ENCODE measurements at places on chromosomes 7 and 10. TPM values are rescaled to one million over a fixed set of nuclear protein-coding genes. Genes with fewer than 3 reads are reported as not detected.
A peak's percentile ranks its signal among the peaks of the same experiment; 100 is the strongest.

GRCh38 chr7:75055830-75056772 is 17.5 kb downstream of the RCC1L start:
- DNase-seq, result no peak

GRCh38 chr7:15816835-15817426 is 130.4 kb upstream of the MEOX2 start:
- DNase-seq, result no peak

GRCh38 chr7:108794466-108794865 is 224.8 kb downstream of the DNAJB9 start:
- no peak for DNase-seq

- no peak for DNase-seq
Measured at GRCh38 chr7:102432442-102433218, 745 bp upstream of the ORAI2 start.

- DNase-seq, result no peak
Measured at GRCh38 chr7:4838626-4839334, 23.1 kb downstream of the PAPOLB start.

DNA sequence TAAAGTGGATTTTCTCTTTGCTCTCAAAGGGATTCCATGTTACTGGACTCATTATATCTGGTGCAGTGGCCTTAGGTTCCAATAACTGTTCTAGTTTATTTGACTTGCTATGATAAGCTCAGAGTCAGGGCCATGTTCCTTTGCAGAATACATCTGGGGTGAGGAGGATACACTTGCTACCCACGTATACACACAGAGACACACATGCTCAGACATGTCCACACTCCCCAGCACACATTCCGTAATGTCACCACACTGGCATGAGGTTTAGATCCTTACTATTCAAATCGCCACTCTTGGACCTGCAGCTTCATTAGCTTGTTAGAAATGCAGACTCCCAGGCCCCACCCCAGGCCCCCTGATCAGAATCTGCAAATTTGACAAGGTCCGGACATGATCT is 195.3 kb downstream of the BMPER start:
- no peak for DNase-seq

- DNase-seq, result no peak
Measured at GRCh38 chr10:28587970-28588290, 55.0 kb downstream of the WAC start.

DNA sequence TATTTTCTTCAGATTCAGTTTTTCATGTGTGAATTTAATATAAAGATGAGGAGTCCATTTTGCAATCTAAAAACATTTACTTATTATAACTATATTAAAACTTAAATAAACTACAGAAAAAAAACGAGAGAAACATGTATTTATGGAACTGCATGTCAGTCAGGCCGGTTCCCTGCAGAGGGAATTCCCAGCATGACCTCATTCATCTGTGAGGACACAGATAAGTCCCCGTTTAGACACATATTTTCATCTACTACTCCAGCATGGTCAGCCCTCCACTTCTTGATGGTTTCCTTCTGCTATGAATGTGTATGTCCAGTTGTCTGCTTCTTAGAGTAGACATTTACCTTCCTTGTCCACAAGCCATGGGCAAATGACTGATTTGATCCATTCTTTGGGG is 339.1 kb downstream of the SEMA3D start:
- DNase-seq, result no peak

GRCh38 chr10:17842641-17843040 is 33.5 kb downstream of the MRC1 start:
- no peak for DNase-seq

- DNase-seq, result no peak
Measured at GRCh38 chr10:77236700-77237099, 400.9 kb downstream of the KCNMA1 start.

- DNase-seq, result no peak
Measured at GRCh38 chr10:115093286-115093775, at the start of gene ATRNL1. TSS of gene ATRNL1 (plus strand) at chr10:115093365. CDS start at chr10:115093751, 386 bp downstream.

- no peak for DNase-seq
Measured at GRCh38 chr7:5610500-5611186, 170.8 kb downstream of the RNF216 start.

GRCh38 chr7:131897790-131898165 is 341.4 kb upstream of the PODXL start:
- DNase-seq, result no peak

- DNase-seq, result no peak
Measured at GRCh38 chr10:130666215-130666614, 530.0 kb downstream of the GLRX3 start.

- peak; percentile 8 for DNase-seq
Measured at GRCh38 chr7:14424675-14425074, 435.2 kb upstream of the ETV1 start.

DNA sequence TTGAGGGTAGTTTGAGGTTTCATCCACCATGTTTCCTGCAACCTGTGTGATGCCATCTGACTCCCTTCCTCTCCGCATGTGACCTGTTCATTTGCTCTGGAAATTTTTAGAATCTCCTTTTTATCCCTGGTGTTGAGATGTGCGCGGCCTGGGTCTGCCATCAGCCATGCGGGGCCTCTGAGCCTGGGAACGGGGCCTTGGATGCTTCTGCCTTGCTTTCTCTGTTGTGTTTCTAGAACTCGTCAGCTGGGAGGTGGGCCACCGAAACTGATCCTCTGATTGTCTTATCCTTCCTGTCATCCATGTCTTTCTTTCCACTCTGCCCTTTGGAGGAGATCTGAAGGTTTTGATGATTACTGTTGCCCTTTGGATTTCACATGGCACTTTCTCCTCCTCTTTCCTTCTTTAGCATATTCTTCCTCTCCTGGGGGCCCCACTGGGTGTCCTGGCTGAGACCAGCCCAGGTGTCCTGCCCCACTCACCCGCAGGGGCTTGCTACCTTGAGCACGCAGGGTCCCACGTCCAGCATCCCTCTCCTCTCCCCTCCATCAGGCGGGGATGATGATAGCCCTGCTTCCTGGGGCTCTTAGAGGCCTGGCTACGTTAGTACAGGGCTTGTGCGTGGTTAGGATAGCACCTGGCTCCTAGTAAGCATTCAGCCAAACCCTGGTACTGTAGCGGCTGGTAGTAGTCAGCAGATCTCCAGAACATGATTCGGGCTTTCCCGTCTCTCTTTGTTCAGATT is 29.9 kb downstream of the PPP2R2D start:
- no peak for DNase-seq

- no peak for DNase-seq
Measured at GRCh38 chr10:13271552-13272163, 28.2 kb downstream of the PHYH start.

DNA sequence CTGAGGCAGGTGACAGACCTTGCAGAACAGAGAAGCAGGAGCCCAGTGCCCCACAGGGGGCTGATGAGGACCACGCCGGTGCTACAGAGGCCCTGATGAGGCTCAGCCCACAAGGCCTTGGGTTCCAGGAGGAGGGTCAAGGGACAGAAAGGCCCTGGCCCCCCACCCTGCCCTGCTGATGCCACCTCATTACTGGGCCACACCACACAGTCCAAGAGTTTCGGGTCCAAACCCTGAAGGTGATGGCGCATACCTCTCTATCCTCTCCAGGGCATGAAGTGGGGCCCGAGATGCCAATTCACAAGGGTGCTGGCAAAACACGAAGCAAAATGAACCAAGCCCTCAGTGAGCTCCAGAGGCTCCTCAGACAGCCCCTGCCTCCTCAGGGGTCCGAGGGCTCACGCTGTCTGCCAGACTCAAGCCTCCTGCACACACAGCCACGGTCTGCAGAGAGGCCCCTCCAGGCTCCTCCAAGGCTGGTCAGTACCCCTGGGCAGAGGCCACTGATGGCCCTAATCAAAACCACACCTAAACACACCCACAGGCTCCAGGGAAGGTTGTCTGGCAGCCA is 32.3 kb downstream of the RASGEF1A start:
- no peak for DNase-seq

- DNase-seq, result no peak
Measured at GRCh38 chr10:11643039-11643438, 31.6 kb upstream of the USP6NL start.

GRCh38 chr7:157565981-157566630 is 229.3 kb downstream of the DNAJB6 start:
- DNase-seq, result no peak

DNA sequence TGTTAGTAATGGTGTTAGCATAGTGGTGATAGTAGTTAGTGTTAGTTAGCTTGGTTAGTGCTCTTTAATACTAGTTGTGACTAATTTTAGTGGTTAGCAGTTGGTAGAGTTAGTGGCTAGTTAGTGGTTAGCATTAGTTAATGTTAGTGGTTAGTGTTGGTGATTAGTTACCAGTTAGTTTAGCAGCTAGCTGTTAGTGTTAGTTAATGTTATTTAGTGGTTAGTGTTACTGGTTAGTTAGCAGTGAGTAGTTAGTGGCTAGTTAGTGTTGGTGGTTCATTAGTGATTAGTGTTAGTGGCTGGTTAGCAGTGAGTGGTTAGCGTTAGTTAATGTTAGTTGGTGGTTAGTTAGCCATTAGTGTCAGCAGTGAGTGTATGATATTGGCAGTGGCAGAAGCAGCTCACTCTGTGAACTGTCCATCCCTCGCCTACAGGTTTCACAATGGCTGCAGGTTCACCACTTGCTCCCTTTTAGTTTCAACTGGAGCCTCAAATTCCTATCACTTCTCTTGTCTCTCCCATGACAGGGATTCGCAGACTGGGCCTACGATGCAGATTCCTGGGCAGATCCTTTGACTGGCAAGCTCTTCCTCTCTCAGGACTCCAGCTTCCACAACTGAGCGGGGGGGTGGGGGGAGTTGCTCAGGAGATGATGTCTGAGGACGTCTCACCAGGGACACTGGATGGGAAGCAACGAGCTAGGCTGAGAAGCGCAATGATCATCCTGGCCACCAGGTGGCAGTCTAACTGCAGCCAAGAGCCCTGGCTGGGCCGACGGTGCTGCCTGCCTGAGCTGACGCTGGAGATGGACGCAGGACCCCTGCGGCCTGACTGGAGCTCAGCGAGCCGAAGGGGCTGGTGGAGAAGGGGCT is 19.5 kb downstream of the GHRHR start:
- peak; percentile 67 for DNase-seq

DNA sequence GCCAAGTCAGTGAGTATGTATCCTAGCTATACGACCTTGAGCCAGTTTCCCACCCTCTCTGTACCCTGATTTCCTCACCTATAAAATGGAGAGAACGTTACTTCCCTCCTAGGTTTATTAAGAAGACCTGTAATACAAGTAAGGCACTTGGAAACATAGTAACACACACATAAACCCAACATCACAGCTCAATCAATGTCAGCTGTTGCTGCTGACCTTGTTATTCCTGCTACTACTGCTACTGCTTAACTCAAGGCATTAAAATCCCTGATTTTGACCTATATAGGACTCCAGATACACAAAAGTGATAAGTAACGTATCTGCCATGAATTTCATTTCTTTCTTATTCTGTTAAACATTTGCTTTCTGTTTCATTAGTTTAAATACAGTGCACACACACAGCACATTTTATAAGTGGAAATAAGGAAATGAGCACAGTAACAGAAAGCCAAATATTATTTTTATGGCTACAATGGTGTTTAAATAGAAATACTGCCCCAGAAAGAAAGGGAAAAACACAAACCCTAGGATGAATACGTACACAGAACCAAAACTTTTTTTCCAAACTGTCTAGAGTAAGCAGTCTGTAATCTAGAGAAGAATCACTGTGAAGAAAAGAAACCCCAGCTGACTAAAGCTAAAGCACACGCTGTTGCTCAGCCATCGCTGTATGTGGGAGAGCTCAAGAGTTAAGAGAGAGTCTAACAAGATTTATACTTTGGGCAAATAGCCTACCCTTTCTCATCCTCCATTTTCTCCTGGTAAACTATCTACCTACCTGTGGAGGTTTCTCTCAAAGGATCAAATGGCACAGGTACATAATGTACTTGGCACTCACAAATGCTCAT is 19.0 kb downstream of the NAPEPLD start:
- no peak for DNase-seq

DNA sequence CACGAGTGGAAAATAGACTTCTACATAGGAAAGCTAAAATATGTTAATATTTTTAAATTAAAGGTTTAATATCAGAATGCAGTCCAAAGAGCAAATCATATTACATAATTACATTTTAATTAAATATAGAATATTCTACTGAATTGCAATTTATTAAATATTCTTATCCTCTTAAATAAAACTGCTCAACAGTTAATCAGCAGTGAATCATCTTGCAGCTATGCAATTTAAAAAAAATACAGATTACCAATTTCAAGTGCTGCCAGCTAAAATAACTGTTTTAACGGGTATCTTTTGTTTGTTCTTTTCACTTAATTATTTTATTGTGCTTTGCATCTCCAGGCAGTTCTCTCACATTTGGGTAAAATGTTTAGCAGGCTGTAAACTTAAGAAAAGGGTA is 82.2 kb downstream of the ZNRF2 start:
- DNase-seq, result no peak

DNA sequence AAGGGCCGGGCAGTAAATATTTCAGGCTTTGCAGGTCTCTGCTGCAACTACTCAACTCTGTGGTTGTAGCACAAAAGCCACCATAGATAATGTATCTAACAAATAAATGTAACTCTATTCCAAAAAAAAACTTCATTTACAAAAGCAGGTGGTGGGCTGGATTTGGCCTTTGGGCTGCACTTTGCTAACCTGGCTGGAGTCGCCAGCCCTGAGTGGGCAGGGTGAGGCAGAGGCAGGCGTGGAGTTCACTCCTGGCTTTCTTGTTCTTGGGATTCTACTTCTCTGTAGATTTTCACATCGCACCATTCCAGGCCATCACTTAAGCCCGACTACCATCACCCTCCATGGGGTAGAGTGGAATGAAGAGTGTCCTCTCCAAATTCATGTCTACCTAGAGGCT is 367.6 kb upstream of the MGMT start:
- no peak for DNase-seq

DNA sequence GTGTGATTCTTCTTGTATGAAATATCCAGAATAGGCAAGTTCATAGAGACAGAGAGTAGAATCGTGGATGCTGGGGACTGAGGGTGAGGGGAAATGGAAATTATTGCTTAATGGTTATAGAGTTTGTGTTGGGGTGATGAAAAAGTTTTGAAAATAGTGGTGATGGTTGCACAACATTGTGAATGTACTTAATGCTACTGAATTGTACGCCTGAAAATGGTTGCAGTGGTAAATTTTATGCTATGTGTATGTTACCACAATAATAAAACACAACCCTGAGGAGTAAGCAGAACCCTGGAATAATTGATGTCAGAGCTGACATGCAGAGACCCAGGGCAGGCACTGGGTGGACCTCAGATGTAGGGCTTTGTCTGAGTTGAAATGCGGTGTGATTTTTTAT is 57.6 kb downstream of the TACR2 start:
- DNase-seq, result no peak

GRCh38 chr10:29563420-29564035 is 71.2 kb downstream of the SVIL start:
- no peak for DNase-seq

GPRIN2 gene
- 12.9 TPM for total RNA-seq

UCMA gene
- total RNA-seq, result not detected

SFRP4 gene
- total RNA-seq, result 0.74 TPM

ENTPD1 gene
- total RNA-seq, result 0.31 TPM

PNLIPRP3 gene
- not detected for total RNA-seq

PLXDC2 gene
- 0.21 TPM for total RNA-seq

NEUROD6 gene
- not detected for total RNA-seq

CPA1 gene
- 7.6 TPM for total RNA-seq

MET gene
- total RNA-seq, result 103 TPM

PAOX gene
- total RNA-seq, result 9.3 TPM

ASAH2 gene
- 6.5 TPM for total RNA-seq

SOSTDC1 gene
- total RNA-seq, result not detected

Data from Panc1 (cell line).